Stimulated activated CD4-positive, alpha-beta T cell treated with anti-CD3 and anti-CD28 coated beads, Interleukin-2, amount 100 ng/mL, for 4 hours (primary cell): ENCODE measurements at places on chromosomes 2 and 18.

DNA sequence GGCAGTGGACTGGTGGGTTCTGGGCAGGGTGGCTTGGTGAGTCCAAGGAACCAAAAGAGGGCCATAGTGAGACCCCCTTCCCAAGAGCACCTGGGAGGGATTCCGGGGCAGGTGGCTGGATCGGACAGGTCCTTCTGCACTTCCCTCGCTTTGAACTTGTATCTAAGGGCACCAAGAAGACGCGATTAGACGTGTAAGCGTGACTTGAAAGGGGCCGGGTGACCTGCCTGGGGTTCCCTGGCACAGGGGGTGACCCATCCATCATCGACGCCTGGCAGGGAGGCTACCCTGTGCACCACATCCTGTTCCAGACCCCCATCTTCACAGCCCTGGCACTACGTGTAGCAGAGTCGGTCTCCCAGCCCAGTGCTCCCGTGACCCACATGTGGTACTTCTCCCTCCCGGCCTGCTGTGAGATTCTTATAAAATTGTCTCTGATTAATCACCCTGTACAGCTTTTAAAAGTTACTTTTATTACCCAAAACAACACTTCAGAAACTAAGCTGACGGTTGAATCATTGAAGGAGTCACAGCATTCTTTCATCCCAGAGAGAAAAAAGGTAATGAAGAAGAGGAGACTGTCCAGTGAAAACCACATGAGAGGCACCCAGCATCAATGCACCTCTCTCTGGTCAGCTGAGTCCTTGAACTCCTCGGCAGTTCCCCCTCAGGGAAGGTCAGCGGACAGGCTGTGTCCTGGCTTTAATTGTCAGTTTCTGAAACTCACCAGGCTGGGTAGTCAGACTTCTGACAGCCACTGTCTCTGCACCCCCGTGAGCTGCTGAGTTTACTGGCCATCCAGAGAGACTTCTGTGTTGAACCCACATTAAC is 13.0 kb downstream of the SH3BP4 start:
- DNase-seq, result no peak

- no peak for DNase-seq
These were observed 5.0 kb downstream of the NDUFS1 start for GRCh38 chr2:206154197-206154596.

DNA sequence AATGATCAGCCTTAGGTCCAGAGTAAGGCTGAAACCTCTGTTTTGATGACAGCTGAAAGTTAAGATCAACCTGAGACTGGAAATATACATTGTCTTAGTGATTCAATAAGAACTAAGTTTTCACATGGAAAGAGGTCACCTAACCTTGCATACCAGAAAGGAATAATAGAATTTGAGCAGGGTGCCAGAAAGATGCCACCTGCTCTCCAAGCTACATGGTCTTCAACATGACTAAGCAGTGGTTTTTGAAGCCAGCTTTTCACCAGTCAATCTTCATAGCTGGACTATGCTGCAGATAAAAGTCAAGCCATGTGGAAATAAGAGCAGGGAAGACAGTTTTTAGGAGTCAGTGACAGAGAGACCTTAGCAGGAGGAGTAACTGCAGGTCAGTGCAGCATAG is 589.4 kb upstream of the SYT4 start:
- no peak for DNase-seq

GRCh38 chr2:73946215-73946614 is 19.5 kb downstream of the DGUOK start:
- DNase-seq, result no peak

- no peak for DNase-seq
These were observed 148.6 kb downstream of the HAUS1 start for GRCh38 chr18:46252759-46253158.

- DNase-seq, result no peak
These were observed 727 bp downstream of the ZFAND2B start for GRCh38 chr2:219207134-219207883.

DNA sequence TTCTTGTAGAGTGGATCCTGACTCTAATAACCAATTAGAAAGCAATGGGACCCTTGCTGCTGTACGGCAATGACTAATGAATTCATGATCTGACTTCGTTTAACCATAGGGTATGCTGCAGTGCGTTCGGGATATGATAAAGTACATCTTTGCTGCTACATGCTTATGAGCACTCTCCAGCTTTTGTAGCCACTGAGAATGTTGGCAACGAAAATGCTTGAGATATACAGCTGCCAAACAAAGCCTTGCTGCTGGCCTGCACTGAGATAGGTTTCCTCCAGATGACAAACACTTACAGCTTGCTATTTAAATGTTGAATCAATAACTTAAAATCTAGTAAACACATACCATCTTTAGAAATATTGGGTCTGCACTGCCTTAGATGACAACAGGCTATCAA is 372.4 kb upstream of the SLC8A1 start:
- DNase-seq, result no peak

- DNase-seq, result no peak
These were observed 8.4 kb downstream of the GPC1 start for GRCh38 chr2:240443891-240444301.

DNA sequence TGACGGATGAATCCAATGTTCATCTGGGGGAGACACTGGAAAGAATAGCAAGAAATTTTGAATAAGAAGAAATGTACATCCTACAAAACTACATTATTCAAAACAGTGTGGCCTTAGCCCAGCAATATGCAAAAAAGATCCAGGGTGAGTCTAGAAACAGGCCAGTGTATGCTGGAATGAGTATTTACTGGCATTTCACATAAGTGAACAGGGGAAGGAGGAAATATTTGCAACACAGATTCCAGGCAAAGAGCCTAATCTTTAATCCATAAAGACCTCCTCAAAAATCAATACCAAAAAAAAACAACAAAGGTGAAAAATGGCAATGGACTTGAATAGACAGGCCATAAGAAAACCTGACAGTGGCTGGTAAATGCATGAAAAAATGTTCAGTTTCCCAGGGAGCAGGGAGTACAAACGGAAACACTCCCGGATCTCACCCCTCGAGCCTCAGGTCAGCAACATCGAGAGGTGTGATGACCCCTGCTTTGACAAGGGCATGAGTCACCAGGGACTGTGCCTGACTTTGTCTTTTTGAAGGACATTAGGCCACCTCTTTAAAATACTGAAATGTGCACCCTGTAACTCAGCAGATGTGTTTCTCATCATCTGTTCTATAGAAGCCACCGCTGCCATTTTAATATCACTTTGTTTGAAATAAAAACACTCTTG is 12.7 kb upstream of the GPC1 start:
- no peak for DNase-seq

GRCh38 chr2:212249451-212249850 is 289.2 kb downstream of the ERBB4 start:
- no peak for DNase-seq

DNA sequence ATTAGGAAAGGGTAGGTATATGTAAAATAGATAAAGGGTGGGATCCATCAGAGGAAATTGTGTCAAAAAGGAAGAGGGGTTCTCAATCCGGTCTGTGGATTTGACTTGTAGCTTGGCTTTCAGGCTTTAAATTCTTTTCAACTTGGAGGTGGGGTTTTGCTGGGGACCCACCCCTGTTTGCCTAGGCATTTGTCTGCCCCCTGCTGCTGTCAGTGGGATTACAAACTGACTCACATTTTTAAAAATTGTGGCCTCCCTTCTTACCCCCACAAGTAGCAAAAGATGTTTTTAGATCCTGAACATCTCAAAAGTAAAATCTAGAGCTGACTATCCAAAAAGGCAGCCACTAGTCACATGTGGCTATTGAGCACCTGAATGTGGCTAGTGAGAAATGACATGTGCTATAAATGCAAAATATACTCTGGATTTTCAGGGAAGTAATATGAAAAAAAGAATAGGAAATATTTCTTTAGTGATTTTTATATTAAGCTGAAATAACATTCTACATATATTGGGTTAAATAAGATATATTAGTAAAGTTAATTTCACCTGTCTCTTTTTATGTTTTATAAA is 178.9 kb downstream of the GFPT1 start:
- no peak for DNase-seq

- no peak for DNase-seq
These were observed 2.0 kb downstream of the LMAN2L start for GRCh38 chr2:96737831-96738230.

- no peak for DNase-seq
These were observed 17.0 kb upstream of the ARHGEF4 start for GRCh38 chr2:130819608-130820278.

- DNase-seq, result no peak
These were observed 653.4 kb upstream of the FSHR start for GRCh38 chr2:49807689-49808088.
